Suppressor macrophage treated with lipopolysaccharide for 1 hour (primary cell): ENCODE measurements at places on chromosomes 6 and 20.
A peak's percentile ranks its signal among the peaks of the same experiment; 100 is the strongest.

DNA sequence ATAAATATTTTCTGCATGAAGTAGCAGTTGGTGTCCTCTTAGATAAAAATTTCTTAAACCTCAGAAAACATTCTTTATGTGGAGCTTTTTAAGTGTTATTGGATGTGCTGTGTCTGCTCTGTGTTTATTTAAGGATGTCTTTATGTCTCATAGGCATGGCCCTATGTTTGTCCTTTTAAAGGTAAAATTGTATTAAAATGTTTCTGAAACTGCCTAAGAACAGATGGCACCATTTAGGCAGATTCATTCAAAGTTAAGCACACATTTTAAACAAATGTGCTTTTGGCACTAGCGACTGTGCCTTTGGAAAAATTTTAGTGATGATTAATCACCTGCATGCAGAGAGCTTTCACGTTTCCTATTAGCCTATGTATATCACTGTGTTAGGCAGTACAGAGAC, 125.2 kb downstream of the KIF6 start:
- DNase-seq: no peak

GRCh38 chr6:165571721-165572132, 91.3 kb downstream of the PDE10A start:
- DNase-seq: no peak

DNA sequence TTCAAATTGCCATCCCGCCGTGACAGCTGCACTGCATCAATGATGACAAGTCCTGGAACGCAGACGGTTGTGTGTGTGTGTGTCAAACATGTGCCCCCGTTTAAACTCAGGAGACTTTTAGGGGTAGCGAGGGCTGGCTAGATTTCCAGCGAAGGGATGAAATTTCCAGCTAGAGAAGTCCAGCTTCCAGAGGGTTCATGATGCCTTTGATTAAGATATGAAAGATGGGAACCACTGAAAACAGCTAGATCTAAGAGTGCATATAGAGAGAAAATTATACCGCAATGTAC, 644 bp downstream of the KIZ start:
- DNase-seq: no peak

DNA sequence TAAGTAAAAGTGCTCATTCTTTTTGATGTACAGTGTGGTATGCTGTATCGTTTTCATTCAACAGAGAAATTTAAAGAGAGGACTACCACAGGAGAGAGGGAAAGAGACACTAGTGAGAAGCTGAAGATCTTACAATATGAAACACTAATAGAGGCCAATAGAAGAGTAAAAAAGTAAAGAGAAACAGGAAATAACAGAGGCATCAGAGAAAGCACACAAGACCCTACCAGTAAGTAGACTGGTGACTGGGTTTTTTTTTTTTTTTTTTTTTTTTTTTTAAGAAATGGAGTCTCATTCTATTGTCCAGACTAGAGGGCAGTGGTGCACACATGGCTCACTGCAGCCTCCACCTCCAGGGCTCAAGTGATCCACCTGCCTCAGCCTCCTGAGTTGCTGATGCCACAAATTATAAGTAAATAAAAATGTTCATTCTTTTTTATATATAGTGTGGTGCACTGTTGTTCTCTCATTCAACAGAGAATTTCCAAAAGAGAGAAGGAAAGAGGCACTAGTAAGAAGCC, 18.8 kb downstream of the ELOVL4 start:
- DNase-seq: no peak

- DNase-seq: no peak
These were observed 130.0 kb downstream of the DLL1 start for GRCh38 chr6:170160628-170161611.

DNA sequence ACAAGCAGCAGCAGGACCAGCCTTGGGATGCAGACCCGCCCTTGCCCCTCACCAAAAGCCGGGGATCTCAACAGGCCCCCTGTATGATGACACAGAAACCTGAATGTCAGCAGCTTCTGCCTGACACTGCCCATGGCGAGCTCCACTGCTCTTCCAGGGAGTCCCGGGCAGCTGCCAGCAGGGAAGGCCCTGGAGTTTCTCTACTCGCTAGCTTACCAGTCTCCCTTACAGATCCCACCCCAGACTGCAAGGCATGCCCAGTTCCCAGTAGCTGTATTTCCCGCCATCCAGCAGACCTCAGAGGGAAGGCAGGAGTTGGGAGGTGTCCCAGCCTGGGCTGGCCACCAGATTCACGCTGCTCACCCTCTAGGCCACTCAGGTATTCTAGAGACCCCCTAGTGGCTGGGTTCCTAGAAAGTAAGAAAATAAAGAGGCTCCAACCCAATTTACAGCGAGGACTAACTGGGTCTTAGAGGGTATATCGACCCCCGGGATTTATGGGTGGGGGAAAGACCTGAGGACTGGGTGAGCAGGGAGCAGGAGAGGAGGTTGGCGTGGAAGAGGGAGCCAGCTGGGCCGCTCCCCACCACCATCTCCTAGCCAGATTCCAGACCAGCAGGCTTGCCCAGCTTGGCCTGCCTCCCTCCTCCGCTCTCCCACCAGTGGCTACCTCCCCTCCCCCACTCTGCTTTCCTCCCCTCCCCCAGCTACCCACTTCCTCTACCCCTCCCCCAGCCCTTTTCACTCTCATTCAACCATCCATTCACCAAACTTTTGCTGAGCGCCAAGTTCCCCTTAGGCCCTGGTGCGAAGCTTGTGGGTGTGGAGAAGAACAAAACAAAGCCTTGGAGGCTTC, 9.7 kb upstream of the HMGA1 start:
- DNase-seq: peak; percentile 63
